ENCODE measurements at places on chromosomes 12 and 14.

DNA sequence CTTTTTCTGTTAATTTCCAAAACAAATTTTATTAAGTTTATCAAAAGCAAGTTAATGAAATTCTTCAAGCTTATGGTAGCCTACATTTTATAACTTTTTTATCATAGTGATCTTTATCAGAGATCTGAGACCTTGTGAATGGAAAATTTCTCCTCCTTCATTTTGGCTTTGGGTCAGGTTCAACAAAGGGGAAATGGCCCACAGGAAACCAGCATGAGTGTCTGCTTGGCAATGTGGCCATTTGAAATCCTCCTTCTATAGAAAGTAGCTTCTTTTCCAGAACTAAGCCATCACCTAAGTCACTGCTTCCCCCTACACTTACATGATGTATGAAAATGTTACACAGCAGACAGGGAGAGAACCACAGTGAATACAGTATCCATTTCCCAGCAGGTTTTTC, 1.6 kb downstream of the RHOJ start:
- no peak for DNase-seq

DNA sequence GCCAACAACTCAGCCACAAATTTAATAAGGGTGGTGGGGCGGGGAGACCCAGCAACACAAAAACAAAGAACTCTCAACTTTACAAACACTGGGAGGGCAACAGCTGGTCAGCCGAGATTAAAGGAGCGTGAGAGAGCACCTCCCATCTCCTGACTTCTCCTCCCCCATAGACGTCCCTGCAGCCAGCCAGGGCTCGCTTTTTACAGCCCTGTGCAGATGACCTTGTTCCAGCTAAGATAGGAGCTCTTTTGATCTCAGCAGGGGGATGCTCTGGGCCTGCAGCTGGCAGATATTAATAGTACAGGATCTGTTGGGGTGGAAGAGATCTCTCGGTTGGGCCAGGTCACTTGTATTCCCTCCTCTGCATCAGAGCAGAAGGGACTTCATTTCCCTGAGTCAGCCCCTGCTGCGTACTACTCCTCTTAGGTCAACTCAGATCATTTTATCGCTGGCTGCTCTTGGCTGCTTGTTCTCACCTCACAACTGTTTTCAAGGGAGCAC, 475.8 kb downstream of the RAD51B start:
- DNase-seq, result no peak

GRCh38 chr12:13843841-13844240, 137.6 kb downstream of the GRIN2B start:
- no peak for DNase-seq

- DNase-seq, result no peak
These were observed 4.4 kb downstream of the SPTB start for GRCh38 chr14:64875350-64875749.

- DNase-seq, result no peak
These were observed 78.2 kb downstream of the PHLDA1 start for GRCh38 chr12:75953312-75953906.

DNA sequence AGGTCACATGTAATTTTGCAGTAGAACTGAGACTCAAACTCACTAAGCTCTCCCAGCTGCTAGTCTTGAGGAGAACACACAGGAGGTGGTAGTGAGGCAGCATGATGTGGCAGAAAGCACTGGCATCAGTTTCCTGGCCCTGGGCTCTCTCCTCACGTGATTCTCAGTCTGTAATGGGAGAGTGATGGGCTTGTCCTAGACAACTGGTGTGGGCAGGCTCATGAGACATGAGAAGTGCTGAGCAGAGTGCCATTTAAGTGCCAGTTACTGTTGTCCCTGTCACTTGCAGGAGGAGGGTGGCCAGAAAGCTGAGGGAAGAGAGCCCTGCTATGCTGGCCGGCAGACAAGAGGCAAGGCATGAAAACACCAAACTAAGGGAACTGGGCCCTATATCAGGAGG, 48.5 kb upstream of the OVCH1 start:
- DNase-seq, result no peak

DNA sequence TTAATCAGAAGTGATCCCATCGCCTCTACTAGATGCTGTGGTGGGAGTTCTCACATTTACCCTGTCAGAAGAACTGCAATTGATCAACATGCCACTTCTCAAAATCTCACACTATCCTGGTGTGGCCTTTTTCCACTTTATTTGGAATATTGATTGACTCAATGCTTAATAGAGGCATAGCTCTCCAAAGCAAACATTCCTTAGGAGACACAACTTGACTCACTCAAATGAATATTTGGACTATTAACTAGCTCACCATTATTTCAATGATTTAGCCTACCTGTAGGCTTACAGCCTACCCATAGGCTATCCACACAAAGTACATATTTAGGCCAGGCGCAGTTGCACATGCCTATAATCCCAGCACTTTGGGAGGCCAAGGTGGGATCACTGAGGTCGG, 186.5 kb downstream of the KLHL28 start:
- no peak for DNase-seq

DNA sequence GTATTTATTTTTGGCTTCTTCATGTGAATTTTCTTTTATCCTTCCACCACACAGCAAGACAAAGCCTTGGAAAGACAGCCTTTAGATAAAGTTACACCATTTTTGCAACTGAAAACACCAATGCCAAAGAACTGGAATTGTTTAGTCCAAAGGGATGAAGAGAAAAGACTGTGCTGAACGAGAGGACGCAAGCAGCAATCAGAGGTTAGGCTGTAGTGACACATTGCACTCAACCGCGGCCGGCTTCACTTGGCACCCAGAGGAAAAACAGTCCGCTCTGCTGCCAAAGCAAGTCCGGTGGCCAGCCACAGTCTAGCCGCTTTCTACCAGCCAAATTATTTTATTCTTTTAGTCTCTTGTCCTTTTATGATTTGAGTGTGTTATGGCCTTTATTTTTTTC, 49.1 kb upstream of the KCNJ8 start:
- DNase-seq, result no peak

DNA sequence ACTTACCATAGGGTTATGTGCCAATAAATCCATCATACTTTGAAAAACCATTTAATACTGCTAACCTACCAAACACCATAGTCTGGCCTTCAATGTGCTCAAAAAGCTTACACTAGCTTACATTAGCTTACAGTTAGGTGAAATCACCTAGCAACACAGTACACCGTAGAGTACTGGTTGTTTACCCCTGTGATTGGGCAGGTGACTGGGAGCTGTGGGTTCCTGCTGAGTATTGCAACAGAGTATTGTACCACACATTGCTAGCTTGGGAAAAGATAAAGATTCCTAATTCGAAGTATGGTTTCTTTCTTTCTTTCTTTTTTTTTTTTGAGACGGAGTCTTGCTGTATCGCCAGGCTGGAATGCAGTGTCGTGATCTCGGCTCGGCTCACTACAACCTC, 5.6 kb downstream of the ATP5MC2 start:
- DNase-seq, result no peak

- no peak for DNase-seq
These were observed 10.5 kb upstream of the WNT5B start for GRCh38 chr12:1618489-1618888.

- DNase-seq, result no peak
These were observed 15.7 kb upstream of the PRKAG1 start for GRCh38 chr12:49034286-49034622.

- no peak for DNase-seq
These were observed 212.8 kb downstream of the KIF21A start for GRCh38 chr12:39230086-39230485.

- DNase-seq, result no peak
These were observed 53.8 kb downstream of the PLEKHG3 start for GRCh38 chr14:64758025-64758521.

- DNase-seq, result no peak
These were observed 624.4 kb downstream of the KCNH5 start for GRCh38 chr14:62420847-62421246.

GRCh38 chr12:80187660-80188090, 88.3 kb downstream of the OTOGL start:
- no peak for DNase-seq

- DNase-seq, result no peak
These were observed 29.9 kb downstream of the GPHB5 start for GRCh38 chr14:63288853-63289252.

DNA sequence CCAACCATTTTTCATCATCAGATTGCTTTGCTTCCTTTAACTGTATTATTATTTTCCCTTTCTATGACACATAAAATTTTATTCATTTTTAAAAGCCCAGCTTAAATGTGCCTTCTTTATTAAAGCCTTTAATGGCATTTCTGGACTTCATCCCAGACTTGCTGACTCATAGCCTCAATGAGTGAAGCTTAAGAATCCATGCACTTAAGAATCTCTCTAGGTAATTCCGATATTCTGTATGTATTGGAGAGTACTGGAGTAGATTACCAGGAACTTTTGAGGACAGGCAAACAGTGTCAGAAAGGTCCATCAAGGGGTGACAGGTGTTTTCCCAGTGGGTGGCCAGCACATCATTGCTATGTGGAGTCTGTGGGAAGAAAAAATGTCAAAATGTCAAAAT, 107.9 kb downstream of the PTPRQ start:
- no peak for DNase-seq

Measured in activated effector memory CD4-positive, alpha-beta T cell treated with anti-CD3 and anti-CD28 coated beads, Interleukin-2, amount 50 U/mL, for 16 hours (primary cell).